Stimulated activated CD8-positive, alpha-beta memory T cell treated with anti-CD3 and anti-CD28 coated beads, Interleukin-7, amount 100 ng/mL, for 1 hour (primary cell): ENCODE measurements at places on chromosomes 2 and 18.

GRCh38 chr2:127187831-127188230 lies 32.3 kb downstream of the CYP27C1 start:
- DNase-seq = no peak

- DNase-seq = no peak
These were observed 143.6 kb upstream of the HAAO start for GRCh38 chr2:42935692-42936671.

GRCh38 chr18:62844850-62845643 lies 129.7 kb downstream of the PHLPP1 start:
- DNase-seq = no peak

DNA sequence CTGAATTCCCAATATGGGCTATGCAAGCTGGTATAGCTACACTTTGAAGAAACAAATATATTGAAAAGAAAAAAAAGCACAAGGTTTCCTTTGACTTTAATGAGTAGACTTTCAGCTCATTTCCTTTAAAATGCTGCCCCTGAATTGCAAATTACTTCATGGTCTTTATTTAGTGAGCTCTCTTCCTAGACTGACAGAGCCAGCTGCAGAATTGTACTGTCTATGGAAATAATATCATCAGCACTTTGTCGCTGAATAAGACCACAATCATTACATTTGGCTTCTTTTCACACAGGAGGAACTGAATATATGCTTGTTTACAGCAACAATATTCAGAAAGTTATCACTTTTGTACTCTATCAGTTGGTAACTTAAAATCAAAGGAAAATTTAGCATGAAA lies 41.7 kb downstream of the ARL5A start:
- no peak for DNase-seq

- no peak for DNase-seq
These were observed 1.1 kb downstream of the NIFK start for GRCh38 chr2:121735518-121736074.

GRCh38 chr2:204133476-204133875 lies 196.9 kb downstream of the ICOS start:
- no peak for DNase-seq

GRCh38 chr18:46772357-46772756 lies 15.5 kb upstream of the ST8SIA5 start:
- no peak for DNase-seq

DNA sequence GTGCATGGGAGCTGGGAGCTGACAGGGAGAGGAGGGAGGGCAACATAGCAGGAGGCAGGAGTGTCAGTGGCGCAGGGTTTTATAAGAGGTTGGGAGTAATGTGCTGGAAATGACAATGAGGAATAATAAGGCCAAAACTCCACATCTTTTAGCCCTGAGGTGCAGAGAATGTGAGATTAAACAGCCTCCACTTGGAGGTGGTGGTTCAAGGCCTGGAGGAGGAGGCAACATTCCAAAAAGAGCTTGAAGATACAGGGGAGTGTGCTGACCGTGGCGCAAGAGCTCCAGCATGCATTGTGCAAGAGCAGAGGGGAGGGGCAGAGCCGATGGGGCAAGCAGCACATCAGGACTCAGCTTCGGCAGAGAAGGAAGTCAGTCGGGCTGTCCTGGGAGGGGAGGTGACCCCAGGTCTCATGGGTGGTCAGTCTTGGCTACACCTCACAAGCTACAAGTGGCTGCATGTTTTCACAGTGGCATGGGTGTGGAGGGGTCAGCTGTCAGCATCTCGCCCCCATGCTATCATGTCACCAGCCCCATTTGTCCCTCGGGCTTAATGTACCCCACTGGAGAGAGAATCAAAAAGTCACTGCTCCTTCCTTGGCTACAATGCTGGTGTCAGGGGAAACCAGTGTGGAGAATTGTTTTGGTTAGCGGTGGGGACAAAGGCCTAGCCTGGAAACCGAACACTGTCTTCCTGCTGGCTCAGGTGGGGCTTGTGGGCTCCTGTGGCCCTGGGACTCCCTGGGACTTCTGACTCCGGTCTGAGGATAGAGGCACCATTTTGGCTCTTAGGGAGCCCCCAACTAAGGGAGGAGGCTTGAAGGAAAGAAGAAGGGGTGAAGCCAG lies 208.0 kb downstream of the ZFP36L2 start:
- DNase-seq = no peak

DNA sequence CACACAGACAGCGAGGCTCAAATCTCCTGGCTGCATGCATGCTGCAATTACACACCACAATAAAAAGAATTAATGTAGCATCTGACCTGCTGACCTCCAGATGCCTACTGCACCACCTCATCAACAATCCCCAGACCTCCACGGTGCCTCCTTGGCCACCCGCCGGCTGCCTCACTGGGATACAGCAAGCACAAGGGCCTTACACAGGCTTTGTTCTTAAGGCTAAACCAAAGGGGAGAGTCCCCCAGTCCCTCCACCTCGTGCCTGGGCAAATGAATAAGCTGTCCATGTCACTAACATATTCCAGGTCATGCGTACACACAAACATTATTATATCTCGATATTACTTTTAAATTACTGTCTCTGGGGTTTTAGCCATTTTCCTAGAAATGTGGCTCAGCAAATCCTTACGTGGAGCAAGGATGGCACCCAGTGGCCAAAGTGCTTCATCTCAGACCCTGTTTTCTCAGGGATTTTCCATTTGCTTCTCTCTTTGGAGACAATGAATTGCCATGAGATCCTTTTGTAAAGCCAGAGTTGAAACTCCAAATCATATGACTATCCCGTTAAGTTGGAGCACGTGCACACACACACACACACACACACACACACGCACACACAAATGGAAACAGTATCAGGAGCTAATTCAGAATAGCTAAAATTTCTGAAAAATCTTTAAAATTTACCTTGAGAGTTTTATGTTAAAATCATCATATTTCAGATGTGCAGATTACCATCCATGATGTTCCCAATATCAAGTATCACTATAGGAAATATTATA lies 313.8 kb downstream of the PDE11A start:
- DNase-seq = no peak

- no peak for DNase-seq
These were observed 8.5 kb upstream of the SP140L start for GRCh38 chr2:230318190-230319121.

GRCh38 chr2:22124003-22124402 lies 1000.2 kb downstream of the TDRD15 start:
- no peak for DNase-seq

- DNase-seq = no peak
These were observed 17.7 kb downstream of the MPP4 start for GRCh38 chr2:201680743-201681142.

DNA sequence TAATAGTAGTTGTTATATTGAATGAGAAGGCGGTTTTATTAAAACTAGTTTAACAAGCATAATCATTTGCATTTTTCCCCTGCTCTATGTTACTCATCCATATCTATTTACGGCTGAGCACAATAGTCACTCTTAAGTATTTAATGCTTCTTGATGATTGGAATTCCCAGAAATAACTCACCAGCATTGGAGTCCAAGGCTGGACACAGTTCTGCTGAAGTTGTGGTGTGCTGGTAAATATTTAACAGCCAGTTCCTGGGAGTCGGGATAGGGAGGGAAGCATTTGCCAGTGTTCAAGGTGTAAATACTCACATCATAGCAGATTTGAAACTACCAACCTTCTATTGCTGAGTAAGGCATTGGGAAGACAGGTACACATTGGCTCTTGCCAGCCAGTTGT lies 315.1 kb downstream of the MTX2 start:
- DNase-seq = no peak

DNA sequence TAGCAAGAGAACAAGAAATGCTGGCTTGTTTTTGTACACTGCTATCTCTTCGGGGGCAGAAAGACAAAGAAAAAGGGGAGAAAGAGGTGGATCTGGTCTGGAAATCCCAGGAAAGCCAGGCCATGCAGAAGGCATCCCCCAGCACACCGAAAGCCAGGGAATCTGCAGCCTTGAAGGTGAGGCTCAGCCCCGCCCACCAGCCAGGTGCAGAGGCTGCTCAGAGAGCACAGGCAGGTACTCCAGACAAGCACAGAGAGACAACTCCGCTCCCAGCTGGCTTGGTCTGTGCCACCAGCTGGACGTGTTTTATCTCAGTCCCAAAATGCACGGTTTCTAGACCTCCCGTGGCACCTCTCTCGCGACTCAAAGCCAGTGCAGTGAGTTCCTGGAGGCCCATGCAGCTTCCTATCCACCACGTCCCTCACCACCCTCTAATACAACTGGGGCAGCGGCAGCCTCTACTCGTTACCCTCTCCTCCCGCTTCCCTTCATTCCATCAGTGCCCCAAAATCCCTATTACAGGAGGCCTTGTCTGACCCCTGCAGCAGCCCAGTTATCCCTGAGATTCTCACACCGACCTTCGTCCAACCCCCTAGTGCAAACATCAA lies 62.8 kb downstream of the HDAC4 start:
- no peak for DNase-seq

DNA sequence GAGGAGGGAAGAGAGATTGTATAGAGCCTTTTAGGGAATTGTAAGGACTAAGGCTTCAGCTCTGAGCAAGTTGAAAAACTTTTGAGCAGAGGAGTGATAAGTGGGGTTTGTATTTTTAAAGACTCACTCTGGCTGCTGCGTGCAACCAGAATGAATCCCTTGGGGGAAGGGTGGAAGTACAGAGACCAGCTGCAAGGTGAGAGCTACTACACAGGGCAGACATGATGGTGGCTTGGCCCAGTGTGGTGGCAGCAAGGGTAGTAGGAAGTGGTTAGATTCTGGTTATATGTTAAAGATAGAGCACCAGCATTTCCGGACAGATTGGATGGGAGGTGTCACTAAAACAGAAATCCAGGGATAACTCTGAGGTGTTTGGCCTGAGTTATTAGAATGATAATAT lies 10.1 kb upstream of the SESTD1 start:
- DNase-seq = no peak

DNA sequence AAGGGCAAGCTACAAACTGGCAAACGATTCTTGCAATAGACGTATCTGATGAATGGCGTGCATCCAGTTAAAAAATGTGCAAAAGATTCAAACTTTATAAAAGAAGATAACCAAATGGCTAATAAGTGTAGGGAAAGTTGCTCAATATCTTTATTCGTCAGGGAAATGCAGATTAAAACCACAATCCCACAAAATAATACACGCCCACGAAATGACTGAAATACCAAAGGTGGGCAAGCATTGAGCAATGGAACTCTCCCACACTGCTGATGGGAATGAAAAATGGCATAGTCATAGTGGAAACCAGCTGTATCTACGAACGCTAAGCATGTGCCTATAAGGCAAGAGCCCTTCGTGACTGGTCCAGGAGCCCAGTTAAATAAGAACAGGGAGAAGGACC lies 168.6 kb upstream of the SIX2 start:
- no peak for DNase-seq

DNA sequence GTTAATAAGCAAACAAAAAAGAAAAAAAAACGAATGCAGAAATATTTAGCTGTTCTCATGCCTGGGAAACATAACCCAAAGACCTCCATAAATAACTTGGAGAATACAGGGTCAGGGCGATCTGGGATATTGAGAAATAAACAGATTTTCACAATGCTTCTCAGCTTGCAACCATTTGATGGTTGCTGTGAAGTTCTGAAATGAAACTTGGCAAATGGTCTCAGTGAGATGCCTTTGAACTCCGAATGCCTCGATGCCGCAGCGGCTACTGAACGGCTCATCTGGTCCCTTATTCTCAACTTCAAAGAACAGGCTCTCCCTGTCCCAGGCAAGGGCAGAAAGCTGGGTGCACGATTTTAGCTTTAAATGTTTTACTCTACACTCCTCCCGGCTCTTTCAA lies 78.1 kb downstream of the ZNF516 start:
- DNase-seq = no peak

GRCh38 chr2:25740810-25741381 lies 67.5 kb upstream of the DTNB start:
- DNase-seq = no peak

DNA sequence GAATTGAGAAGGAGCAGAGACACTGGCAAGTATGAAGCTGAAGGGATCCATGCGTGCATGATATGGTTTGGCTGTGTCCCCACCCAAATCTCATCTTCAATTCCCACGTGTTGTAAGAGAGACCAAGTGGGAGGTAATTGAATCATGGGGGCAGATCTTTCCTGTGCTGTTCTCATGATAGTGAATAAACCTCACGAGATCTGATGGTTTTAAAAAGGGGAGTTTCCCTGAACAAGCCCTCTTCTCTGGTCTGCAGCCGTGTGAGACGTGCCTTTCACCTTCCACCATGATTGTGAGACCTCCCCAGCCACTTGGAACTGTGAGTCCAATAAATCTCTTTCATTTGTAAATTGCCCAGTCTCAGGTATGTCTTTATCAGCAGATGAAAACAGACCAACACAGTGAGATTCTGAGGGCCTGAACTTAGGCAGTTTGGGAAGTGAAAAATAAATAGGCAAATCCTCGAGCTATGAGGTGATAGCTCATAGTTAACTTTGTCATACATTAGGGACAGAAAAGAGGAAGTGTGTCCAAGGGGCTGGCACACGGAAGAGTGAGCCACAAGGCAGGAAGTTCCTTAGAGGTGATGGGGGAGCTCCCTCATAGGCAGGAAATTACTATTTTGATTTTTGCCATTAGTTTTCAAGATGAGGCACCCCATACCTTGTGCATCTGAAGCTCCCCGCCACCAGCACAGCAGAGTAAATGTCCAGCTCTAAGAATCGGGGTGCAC lies 658.8 kb upstream of the ID2 start:
- DNase-seq = no peak

DNA sequence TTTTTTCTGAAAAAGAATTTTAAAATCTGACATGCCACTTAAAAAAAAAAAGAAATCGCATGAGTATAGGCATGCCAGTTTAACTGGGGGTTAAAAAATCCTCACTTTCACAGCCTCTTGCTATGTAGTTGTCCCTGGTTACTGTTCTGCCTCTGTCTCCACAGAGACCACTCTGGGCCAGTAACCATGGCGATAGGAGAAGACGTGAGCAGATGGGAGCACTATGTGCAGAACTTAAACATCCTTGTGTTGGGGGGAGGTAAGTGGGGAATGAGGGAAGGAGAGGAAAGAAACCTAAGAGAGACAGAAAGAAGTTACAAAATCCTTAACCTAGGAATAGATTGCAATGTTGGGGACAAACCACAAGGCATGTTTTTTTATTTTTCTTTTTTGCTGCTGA lies 75.9 kb upstream of the CYRIA start:
- DNase-seq = no peak

DNA sequence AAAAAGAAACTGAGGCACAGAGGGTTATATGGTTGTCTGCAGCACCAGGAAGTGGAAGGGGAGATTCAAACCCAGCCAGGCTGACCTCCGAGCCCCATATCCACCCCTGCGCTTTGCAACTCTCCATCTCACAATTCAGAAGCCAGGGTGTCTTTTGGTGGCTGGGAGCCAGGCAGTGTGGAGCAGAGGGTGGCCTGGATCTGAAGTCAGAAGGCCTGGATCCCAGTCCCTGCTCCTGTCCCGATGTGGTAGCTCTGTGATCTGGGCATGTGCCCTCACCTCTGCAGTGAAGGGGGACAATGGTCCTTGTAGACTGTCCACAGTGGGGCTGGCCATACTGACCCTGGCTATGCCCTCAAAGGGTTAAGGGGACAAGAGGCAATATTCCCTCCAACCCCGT lies 57.0 kb downstream of the CIB4 start:
- no peak for DNase-seq

DNA sequence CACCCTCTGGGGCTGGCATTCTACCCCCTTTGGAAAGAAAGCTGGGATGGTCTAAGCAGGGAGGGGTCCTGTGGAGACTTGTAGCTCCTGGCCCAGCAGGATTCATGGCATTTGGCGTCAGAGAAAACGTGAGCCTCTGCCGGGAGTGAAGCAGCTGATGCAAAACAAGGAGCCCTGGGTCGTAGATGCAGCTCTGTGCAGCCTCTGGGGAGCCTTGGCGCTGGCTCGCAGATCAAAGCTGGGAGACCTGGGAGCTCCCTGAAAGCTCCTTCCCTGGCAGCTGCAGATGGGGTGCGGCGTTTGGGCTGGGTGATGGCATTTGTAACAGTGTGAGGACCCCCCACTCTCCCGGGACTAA lies 148.3 kb downstream of the KLHL29 start:
- no peak for DNase-seq
